Caki2 (cell line): ENCODE measurements at places on chromosomes 7 and 10.

DNA sequence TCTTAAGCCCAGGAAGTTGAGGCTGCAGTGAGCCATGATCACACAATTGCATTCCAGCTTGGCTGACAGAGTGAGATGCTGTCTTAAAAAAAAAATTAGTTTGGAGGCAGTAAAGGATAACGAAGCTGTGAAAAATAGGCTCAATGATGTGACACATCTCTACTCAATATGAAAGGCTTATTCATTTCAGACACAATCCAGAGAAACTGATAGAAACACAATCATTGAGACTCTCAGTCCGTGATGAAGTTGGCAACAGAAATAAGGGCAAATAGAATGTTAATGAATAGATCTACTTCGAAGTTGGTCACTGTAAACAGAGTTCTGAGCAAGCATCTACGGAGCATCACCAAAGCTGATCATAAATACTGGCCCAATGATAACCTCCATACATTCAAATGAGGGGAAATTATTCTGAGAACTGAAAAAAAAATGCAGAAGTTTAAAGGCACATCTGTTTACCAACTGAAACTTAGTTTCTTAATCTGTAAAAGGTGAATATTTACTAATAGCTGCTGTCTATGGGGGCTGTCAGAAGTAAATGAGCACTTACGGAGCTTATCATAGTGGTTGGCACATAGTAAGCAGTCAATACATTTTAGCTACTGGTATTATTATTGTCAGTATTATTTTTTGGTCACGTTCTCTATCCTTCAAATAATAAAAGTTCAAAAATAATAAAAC, 70.4 kb downstream of the AKR1B1 start:
- no peak for DNase-seq

DNA sequence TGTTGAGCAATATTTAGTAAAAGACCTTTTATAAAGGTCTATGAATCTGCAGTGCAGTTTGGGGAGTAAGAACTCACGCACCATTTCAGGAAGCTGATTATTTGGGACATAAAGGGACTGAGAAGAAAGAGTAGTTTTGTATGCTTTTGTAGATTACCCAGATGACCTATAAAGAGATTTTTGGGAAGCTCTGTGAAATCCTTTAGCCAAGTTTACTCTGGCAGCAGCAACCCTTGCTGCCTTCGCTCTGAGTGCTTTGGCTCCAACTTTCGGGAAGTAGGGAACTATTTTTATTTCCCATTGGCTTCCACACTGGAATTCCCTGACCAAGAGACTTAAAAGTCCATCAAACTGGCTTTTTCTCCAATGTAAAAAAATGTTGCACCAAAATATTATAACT, 1110.1 kb upstream of the PHF14 start:
- no peak for DNase-seq

GRCh38 chr10:79181698-79182521, 113.1 kb downstream of the ZMIZ1 start:
- DNase-seq: peak; percentile 61

DNA sequence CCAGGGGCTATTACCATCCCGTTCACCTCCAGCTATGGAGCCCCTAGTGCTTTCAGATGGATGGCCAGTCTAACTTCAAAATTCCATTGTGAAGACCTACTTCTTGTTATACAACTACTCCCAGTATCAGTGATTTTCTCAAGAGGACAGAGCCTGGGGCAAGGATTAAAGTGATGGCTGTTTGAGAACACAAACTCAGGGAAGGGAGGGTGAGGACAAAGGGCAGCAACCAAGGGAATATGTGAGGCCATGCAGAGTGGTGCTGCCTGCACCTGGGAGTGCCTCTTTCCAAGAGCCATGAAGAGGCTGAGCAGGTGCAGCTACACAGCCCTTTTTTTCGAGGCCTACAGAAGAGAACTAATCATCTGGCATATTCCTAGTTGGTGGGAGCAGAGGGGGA, 303.5 kb upstream of the BMPER start:
- DNase-seq: no peak

GRCh38 chr10:47291682-47292081, 8.3 kb upstream of the GDF10 start:
- DNase-seq: no peak

DNA sequence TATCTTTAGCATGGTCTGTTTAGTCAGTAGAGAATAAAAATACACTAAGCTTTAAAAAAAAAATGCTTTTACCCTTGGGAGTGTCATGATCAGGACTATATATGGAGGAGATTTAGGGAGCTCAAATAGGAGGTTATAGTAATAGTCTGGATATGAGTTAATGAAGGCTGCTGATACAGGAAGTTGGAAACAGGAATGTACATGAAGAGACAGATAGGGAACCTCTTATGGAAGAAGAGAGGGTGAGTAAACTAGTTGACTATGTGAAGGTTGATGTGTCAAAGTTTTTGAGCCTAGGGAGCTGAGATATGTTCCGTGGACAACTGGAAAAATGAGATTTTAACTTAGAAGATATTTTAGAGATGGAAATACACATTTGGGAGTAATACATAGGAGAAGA, 472.0 kb upstream of the FZD8 start:
- no peak for DNase-seq

- no peak for DNase-seq
Observed at GRCh38 chr10:51860257-51860656, 160.9 kb upstream of the CSTF2T start.

GRCh38 chr7:112192236-112193154, 13.7 kb downstream of the DOCK4 start:
- DNase-seq: no peak

- no peak for DNase-seq
Observed at GRCh38 chr7:43054052-43054722, 58.3 kb upstream of the HECW1 start.

DNA sequence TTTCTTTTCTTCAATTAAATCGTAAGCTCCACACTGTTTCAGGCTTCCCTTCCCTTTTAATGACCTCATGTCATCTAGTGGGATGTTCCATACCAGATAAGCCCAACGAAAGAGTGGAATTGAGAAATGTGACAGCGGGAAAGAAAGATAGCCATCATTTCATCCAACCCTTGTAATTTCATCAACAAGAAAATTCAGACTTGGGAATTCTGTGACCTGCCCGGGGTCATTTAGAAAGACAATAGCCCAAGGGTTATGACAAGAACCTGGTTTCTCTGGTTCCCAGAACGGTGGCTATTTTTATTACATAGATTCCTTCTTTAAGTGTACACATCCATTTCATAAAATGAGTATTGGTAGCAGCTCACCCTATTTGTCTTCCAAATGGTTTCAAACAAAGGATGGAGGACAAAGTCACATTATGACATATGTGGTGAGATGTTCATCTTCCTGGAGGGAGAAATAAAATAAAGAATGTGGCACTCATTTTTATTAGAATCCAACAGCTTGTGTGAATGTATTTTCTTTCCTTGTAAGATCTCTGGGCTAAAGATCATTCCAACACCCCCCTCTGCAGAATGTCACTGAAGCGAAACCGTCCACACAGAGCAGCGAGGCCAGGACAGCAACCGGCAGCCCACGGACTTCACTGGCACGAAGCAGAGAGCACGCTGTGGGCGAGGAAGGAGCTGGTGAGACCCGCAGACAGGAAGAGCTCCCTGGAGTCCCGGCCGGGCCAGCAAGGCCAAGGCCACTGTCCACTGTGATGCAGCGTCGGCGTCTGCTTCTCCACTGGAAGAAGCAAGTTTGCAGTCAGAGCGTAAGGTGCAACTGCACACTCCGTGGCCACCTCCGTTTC, 199.9 kb downstream of the KLF6 start:
- DNase-seq: no peak

- no peak for DNase-seq
Observed at GRCh38 chr7:67566101-67566500, 569.5 kb downstream of the TYW1 start.

GRCh38 chr10:114315566-114316420, 76.7 kb downstream of the VWA2 start:
- no peak for DNase-seq

GRCh38 chr7:136325578-136325977, 348.4 kb upstream of the MTPN start:
- no peak for DNase-seq

- DNase-seq: no peak
Observed at GRCh38 chr10:90007226-90007625, 305.8 kb downstream of the KIF20B start.

GRCh38 chr7:27523321-27523720, 139.4 kb downstream of the HIBADH start:
- no peak for DNase-seq

- no peak for DNase-seq
Observed at GRCh38 chr7:4856336-4857057, 5.3 kb downstream of the PAPOLB start.

DNA sequence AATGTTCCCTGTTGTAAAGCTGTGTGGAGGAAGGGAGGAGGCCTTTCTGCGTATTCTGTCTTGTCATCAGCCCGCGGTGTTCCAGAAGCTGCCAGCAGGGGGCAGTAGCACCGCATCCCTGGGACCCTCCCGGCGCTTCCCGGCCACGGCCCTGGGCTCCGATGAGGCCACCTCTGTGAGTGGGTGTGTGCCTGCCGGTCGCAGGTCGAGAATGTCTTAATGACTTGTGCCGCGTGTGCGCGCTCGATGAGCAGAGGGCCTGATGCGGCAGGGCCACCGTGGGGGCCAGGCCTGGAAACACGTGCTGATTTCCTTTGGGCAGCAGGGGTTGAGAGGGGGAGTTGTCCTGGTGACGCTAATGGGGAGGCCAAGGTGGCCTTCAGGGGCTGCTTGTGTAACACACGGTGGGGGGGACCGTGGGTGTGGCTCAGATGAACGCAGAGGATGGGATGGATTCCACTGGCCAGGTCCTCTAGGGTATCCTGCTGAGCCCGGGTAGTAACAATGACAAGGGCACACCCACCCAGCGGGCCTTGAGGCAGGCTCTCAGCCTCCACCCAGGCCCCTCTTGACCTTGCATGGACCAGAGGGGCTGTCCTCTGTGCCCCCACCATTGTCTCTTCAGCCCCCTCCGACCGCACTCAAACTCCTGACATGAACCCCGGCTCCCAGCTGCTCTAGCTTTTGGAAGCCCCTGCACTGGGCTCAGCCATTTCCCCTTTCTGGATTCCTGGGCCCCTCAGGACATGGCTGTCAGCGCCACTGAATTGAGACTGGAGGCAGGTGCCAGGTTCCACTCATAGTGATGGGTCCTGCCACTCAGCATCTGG, 135.9 kb upstream of the PODXL start:
- peak; percentile 35 for DNase-seq

DNA sequence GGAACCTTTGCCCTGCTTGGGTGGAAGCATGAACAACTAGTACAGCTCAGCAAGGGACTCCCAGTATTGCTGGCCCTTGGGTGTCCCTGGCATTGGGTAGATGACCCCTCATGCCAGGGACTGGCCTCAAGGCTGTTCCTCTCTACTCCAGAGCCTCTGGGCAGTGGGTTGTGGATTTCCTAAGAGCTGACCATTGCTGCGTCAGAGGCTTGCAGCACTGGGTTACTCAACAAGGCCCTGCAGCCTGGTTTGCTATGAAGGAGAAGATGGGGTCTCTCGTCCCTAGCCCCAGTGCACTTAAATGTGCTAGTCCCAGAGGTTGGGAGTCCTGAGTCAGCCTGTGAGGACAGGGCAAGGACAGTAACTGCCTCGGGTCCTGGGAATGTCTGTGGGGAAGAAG, 2.5 kb downstream of the VSIR start:
- DNase-seq: no peak

DNA sequence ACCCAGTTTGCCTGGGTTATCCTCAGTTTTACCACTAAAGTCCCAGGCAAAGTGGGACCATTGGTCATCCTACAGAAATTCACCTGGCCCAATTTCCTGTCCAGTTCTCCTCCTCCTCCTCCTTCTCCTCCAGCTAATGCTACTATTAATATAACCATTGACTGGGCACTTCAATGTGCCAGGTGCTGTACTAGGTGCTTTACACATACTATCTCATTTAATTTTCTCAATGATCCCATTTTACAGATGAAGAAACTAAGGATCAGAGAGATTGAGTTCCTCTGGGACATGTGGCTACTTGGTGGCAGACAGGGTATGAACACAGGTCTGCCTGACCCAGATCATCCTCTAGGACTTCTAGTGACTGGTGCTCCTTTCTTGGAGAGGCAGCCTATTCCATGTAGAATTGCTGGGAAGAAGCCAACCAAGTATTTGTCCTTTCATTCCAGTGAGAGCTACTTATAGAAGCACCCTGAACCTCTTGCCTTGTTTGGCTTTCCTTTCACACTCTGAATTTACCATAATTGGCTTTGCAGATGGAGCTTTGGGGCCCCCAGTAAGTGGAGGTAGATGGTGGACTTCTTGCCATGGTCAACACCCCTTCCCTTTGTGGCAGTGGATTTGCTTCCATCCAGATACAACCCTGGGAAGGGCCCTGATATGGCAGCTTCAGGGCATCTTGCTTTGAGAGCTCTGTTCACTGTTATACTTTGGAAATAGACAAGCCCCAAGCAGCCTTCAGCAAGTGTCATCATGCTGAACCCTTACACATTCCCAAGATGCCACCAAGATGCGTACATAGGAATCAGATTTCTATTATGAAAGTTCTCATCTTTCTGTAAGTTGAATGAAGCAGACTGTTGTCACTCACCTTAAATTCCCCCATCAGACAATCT, 78.7 kb downstream of the MYOF start:
- DNase-seq: no peak

DNA sequence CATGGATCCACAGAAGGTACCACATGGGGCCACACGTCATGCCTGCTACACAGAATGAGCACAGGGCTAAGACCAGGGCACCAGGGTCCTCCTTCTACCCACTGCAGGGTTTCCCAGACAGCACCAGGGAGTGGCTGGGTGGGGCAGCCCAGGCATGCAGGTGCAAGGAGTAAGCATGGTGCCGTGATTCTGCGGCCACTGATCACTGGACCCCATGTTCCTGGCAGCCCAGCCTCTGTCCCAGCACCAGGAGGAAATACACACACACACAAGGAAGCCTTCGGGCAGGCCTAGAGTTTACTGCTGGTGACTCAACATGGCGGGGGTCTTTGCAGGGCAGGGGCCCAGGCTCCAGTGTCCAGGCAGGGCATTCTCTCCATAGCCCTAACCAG, 13.9 kb downstream of the ATP6V1F start:
- no peak for DNase-seq

DNA sequence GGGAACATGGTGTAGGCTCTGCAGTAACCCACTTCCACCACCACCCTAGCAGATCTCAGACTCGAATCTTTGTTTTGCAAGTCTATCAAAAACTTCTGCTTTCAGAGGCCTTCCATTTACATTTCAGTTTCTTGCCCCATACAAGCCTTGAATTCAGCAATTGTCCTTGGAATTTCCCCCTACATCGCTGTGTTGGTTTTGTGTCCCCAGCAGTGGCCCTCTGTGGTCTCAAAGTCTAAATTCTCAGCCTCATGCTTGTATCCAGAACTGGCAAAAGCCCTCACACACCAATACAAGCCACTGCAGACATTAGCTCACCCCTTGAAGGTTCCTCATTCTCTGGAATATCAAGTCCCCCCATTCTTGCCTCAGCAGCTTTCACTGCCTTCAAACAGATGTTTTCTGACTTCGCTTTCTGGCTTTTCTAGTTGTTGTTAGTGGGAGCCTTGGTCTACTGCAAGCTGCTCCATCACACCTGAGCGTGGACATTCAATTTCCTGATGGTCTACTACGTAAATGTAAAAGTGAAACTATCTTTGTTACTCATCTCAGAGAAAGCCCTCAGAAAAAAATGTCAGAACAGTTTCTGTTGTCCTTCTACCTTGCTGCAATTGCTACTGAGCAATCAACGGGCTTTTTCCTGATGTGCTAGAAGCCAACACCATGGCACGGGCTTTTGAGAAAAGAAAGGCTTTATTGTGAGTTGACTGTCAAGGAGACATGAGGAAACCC, 1.8 kb upstream of the NUB1 start:
- no peak for DNase-seq

- peak; percentile 16 for DNase-seq
Observed at GRCh38 chr10:1464881-1465417, 272.4 kb downstream of the ADARB2 start.

- DNase-seq: no peak
Observed at GRCh38 chr10:1214071-1214675, 158.0 kb downstream of the WDR37 start.
